EL (cell line): ENCODE measurements at places on chromosomes 7 and 10.

DNA sequence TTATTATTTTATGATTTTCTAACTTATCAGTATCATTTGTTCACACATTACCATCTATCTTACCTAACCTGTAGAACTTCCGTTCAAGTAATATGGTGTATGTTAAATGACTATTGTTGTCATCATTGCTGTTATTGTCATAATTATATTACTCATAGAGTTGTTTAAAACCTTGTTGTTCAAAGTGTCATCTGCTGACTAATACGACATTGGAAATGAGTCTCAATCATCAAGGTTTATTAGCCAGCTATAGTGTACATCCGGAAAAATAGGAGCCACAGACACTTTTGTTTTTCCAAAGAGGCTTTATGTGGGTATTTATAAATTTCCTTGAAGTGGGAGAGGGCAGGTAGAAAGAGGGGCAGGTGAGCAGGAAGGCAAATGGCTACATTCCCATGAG lies 386.9 kb upstream of the LRRTM3 start:
- DNase-seq, result no peak

GRCh38 chr7:106848851-106849442 lies 16.1 kb upstream of the PIK3CG start:
- peak; percentile 90 for DNase-seq

GRCh38 chr7:107173191-107173590 lies 4.4 kb downstream of the HBP1 start:
- DNase-seq, result no peak

- DNase-seq, result peak; percentile 32
Measured at GRCh38 chr7:66837007-66837406, 84.0 kb upstream of the TMEM248 start.

DNA sequence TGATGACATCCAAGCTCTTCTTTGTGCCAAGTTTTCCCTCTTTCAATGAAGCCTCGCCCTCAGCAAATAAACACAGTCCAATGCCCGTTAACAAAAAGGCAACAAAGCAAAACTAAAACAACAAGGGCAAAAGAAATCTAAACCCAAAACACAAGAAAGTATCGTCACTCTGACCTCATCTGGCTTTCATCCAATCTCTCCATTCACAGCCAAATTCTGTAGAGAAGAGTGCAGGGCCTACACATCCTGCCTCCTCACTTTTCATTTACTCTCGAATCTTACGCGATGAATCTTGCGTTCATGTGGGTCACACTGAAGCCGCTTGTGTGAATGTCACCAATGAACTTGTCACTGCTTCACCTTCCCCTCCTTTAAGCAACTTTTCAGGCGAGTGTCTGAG lies 15.9 kb upstream of the AKR1E2 start:
- DNase-seq, result peak; percentile 20

- peak; percentile 45 for DNase-seq
Measured at GRCh38 chr7:96075510-96076349, 246.2 kb downstream of the SLC25A13 start.

DNA sequence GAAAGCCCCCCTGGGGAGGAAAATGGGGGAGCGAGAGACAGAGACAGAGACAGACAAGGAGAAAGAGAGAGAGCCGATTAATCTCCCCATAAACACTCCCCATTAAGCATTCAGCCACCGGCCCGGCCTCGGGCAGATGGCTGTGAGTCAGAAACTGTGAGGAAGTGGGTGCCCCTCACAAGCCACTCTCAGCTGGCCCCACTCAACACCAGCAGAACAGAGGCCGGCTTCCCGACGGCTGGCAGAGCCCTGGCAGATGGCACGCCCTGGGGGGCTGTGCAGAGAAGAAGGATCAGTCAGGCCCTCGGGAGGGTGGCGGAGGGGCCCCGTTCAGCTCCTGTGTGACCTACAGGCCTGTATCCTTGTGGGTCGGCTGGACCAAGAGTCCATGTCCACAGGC lies 41.2 kb downstream of the CAMK2B start:
- peak; percentile 20 for DNase-seq

DNA sequence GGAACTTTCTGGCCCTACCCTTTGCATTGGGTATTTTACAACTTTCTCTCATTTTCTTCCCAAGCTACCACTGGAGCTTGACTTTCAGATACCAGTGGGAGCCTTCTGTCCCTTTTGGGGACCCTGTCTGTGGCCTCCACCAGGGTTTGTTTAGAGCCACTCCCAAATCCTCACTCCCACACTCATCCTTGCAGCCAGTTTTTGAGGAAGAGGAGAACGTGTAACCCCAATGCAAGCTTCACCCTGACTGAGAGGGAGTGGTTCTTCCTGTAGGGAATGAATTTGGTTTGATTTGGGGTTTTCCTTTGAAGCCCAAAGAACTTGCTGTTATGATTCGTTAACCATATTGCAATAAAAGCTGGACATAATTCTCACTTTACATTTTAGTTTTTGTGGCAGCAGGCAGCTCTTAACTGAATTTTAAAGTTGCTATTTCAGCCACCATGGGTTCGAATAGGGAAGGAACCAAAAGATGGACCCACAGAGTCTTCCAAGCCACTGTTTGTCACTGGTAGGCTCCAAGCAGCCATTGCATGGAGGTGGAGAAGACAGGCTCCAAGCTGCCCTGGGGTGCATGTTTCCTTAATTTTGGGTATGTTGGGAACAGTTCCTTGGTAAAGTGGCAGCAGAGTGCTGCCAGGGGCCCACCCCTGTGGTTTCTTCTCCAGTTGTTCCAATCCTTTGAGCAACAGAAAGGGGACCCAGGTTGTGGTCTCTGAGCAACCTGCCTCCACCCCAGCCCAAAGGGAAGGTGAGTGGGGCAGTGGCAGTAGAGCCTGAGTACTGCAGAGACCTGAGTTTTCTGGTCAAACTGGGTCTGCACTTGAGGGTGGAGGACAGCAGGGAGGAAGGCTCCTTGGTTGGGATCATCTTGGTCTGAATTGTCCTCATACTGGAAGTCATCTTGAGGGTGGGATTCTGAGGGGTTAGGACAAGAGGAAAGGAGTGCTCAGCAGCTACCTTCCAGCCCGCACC lies 5.1 kb downstream of the EVX1 start:
- DNase-seq, result no peak

- no peak for DNase-seq
Measured at GRCh38 chr7:24026351-24026750, 257.6 kb upstream of the NPY start.

DNA sequence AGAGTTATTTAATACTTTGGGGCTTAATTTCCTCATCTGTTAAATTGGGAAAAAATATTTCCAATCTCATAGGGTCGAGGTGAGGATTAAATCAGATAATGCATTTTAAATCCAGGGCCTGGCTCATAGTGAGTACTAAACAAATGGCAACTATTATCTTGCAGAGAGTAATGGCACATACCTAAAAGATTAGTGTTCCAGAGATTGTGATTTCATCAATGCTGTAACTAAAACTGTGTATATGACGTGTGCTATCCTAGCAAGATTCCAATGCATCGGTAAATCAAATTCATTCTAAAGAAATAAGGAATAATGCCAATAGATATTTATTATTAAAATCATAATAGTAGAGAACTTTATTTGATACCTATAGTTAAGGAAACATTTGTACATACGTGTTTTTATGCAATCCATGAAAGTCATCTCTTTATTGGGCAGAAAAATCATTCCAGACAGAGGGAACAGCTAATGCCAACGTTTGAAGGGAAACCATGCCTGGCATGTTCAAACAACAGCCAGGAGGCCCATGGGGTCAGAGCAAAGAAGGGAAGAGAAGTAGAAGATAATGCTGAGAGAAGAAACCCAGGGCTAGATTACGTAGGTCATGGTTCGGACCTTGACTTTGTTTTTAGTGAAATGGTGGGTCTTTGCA lies 174.8 kb upstream of the AGR3 start:
- DNase-seq, result peak; percentile 68

DNA sequence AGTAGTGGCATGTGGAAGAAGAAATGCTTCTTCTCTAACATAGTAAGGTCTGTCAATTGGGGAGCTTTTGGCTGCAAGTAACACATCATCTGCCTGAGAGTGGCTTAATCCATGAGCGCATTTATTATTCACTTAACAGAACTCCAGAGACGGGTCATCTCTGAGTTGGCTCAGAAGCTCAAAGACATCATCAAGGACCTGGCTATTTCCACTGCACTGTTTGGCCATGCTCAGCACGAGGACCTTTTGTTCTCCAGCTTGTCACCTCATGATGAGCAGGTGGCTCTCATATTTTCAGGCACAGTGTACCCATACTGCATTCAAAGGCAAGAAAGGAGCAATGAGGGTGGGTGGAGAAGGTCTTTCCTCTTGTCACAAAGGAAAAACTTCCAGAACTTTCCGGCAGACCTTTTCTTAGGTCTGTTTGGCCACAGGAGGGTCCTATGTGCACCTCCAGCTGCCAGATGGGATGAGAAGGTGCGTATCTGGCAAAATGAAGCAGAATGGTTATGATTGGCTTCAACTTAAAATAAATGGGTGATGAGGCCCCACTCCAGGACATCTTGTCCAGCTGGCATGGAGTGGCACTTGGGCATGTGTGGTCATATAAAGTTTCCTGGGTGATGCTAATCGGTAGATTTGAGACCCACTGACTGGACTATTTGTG lies 55.6 kb upstream of the SHH start:
- DNase-seq, result no peak

GRCh38 chr10:49366460-49366859 lies 29.4 kb downstream of the DRGX start:
- no peak for DNase-seq

GRCh38 chr10:125096371-125096770 lies 64.0 kb downstream of the CTBP2 start:
- no peak for DNase-seq

DNA sequence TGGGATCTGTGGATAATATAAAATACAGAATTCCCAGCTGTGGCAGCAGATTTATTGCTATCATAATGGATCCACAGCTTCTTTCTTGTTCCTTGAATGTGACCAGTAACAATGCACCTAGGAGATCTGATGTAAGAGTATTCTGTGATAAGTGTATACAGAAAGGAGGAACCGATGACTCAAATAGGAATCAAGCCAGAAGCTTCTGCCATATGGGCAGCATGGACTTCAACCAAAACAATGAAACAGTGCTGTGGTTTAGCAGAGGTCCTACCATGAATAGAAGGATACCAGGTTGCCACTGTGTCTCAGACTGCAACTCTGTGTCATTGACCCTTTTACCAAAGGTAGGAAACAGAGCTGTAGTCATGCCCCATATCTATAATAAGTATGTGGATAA lies 81.8 kb downstream of the PTPRZ1 start:
- DNase-seq, result peak; percentile 49

GRCh38 chr10:126126866-126127265 lies 230.5 kb downstream of the FANK1 start:
- DNase-seq, result no peak

GRCh38 chr7:117395743-117396142 lies 31.6 kb downstream of the ASZ1 start:
- DNase-seq, result no peak

- DNase-seq, result peak; percentile 67
Measured at GRCh38 chr10:116287906-116288501, 15.0 kb upstream of the GFRA1 start.

- DNase-seq, result no peak
Measured at GRCh38 chr7:136956671-136957070, 88.2 kb downstream of the CHRM2 start.

DNA sequence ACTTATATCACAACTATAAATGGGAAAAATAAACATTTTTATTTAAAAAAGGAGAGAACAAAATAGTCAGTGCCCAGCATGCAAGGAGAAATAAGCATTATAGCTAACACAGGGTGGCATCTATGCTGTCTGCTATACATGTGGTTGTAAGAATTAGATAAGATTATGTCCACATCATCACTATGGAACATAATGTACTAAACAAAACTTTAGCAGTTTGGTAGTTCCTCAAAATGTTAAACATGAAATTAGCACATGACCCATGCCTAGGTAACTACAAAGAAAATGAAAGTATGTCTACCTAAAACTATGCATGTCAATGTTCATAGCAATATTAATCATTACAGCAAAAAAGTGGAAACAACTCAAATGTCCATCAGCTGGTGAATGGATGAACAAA lies 28.7 kb upstream of the RUFY2 start:
- no peak for DNase-seq

- DNase-seq, result no peak
Measured at GRCh38 chr10:130500261-130501000, 364.2 kb downstream of the GLRX3 start.

GRCh38 chr10:7411671-7412128 lies 866 bp upstream of the SFMBT2 start:
- no peak for DNase-seq

GRCh38 chr7:129801882-129802281 lies 150.9 kb downstream of the UBE2H start:
- DNase-seq, result no peak

DNA sequence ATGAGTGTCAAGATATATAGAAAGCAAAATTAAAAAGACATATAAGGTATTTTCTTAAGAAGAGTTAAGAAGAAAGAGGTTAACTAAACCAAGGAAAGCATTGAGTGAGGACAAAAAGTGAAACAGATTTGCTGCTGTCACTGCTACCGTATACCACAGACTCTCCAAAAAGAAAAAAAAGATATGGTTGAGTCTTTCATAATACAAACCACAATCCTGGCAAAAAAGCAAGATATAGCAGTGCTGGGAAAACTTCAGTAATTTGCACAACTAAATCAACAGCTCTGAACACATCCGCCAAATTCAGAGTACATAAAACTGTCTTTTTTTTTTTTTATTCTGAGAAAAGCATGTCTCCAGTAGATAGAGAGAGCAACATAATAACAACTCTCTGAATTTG lies 114.7 kb downstream of the ETV1 start:
- DNase-seq, result no peak

- peak; percentile 42 for DNase-seq
Measured at GRCh38 chr7:17370901-17371585, 72.6 kb downstream of the AHR start.

- no peak for DNase-seq
Measured at GRCh38 chr7:157017603-157018327, 7.3 kb upstream of the MNX1 start.

- DNase-seq, result peak; percentile 19
Measured at GRCh38 chr7:134916171-134916883, 70.0 kb upstream of the AGBL3 start.

DNA sequence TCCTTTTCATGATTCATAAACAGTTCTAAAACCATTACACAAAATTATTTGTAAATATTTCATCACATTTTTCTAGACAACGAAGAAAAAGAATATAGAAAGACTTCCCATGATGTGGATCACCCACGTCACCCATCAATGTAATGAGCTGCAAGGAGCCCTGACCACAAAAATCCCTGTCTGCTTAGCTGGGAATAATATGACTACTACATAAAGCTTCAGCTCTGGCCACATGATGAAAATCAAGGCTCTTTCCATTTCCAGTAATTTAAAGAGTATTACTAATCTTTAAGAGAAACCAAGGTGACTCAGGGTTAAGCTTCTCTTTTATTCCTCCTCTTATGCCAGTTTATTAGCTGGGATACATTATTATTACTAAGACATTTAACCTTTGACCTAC lies 180.8 kb upstream of the CACNA2D1 start:
- peak; percentile 91 for DNase-seq

DNA sequence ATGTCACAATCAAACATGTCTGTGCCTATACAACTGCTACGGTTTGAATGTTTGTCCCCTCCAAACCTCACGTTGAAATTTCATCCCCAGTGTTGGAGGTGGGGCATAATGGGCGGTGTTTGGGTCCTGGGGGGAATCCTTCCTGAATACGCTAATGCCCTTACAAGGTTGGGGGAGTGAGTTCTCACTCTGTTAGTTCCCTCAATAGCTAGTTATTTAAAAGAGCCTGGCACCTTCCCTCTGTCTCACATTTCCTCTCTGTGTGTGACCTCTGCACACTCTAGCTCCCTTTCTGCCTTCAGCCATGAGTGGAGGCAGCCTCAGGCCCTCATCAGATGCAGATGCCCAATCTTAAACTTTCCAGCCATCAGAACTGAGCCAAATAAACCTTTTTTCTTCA lies 129.5 kb downstream of the GRM8 start:
- DNase-seq, result no peak
